ENCODE measurements at places on chromosomes 7 and 10. TPM values are rescaled to one million over a fixed set of nuclear protein-coding genes. Genes with fewer than 3 reads are reported as not detected.

- H3K36me3 ChIP-seq, result no peaks in the 10 kb centered on the region
- no peak for DNase-seq
- H3K4me1 ChIP-seq, result no peaks in the 10 kb centered on the region
- H3K27me3 ChIP-seq, result no peaks in the 10 kb centered on the region
Observed at GRCh38 chr7:91398341-91398740, 134.1 kb downstream of the FZD1 start.

DNA sequence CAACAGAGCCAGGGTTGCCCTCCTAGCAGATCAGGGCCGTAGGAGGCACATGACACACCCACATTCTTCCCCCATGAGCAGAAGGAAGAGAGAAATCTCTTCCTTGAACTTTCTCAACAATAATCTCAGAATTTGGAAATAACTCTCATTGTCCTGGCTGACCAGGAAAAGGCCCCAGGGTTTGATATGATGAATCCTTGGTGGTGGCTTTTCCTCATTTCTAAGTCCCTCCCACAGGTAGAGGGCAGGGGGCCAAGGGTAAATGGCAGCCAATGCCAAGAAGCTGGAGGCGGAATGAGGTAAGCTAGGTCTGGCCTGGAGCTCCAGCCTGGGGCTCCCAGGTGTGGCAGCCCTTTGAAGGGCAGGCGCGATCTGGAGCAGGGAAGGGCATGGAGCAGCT, 67.8 kb downstream of the GRB10 start:
- no peak overlapping the region for H3K27ac ChIP-seq
- H3K4me3 ChIP-seq, result no peak overlapping the region
- H3K27me3 ChIP-seq, result no peaks in the 10 kb centered on the region
- no peaks in the 10 kb centered on the region for H3K36me3 ChIP-seq
- no peak for DNase-seq
- peaks cover 6% of the 10 kb centered on the region for H3K4me1 ChIP-seq

DNA sequence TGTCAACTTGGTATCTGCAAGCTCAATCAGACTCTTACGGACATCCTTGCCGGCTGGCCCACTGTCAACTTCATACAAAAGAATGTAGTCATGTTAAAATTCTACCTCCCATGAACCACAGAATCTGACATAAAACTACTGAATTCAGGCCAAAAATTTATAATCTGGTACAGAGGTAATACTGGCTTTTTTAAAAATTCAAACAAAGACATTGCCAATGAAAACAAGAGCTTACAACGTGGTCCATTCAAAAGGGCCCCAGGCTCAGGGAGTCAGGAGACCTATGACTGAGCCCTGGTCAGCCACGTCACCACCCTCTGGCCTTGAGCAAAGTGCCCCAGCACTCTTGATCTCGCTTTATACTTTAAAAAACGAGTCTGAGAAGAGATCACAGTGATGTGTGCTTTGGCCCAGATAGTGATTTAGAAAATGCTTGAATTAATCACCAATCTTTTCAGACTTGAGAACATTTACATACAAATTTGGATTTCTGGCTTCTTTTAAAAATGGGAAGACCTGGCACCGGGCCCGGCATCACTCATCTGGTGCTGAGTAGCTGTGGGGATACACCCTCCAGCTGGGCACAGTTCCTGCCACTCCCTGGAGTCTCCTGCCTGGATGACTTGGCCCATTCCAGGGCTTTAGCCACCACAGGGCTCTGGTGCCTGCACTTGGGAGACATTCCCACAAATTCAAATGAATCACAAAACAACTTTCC, 94.1 kb downstream of the PIP4K2A start:
- H3K27me3 ChIP-seq, result no peaks in the 10 kb centered on the region
- H3K36me3 ChIP-seq, result peaks cover 7% of the 10 kb centered on the region
- peaks cover 83% of the 10 kb centered on the region for H3K4me1 ChIP-seq
- no peak overlapping the region for H3K4me3 ChIP-seq

DNA sequence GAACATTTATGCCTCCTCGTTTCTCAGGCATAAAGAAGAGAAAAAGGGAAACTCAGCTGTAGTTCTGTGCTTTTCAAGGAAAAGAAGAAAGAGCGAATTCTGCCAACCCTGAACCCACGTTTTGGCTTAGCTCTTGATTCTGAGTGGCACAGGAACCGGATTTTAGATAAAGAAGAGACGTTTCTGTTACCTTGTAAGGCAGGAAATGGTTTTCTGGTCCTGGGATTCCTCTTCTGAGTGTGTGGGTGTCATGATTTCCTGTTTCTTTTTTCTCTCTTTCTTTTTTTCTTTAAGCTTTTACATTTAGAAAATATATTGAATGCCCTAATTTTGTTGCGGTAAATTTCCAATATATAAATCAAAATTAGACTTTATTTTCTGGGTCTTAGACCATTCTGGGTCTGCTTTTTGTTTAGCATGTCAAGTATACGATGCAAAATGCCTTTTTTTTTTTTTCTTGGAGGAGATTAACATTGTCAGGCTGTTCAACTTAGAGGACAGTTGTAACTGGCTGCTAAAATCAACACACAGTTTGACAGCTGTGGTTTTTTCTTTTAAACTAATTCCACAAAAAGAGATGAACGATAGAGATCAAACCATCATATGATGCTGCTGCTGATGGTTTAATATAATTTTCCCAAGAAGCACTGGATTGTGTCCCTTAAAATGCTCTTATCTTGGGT, 190.8 kb downstream of the GATA3 start:
- H3K36me3 ChIP-seq, result peaks cover 73% of the 10 kb centered on the region
- no peaks in the 10 kb centered on the region for H3K27me3 ChIP-seq
- H3K4me3 ChIP-seq, result peak overlapping the region; percentile 64
- H3K27ac ChIP-seq, result peak overlapping the region; percentile 94
- DNase-seq, result no peak

MKI67 gene
- 272 TPM for total RNA-seq

LRCH4 gene
- total RNA-seq, result 199 TPM
